ENCODE measurements at places on chromosomes 12 and 14.

- no peak for DNase-seq
Observed at GRCh38 chr12:57098546-57098945, 9.6 kb downstream of the NAB2 start.

GRCh38 chr14:30395065-30395464 lies 163.9 kb upstream of the G2E3 start:
- DNase-seq, result no peak

- DNase-seq, result peak; percentile 42
Observed at GRCh38 chr12:121858662-121859572, at the start of gene HPD. HPD (minus strand) TSS chr12:121858859; CDS start chr12:121858823, 36 bp downstream.

DNA sequence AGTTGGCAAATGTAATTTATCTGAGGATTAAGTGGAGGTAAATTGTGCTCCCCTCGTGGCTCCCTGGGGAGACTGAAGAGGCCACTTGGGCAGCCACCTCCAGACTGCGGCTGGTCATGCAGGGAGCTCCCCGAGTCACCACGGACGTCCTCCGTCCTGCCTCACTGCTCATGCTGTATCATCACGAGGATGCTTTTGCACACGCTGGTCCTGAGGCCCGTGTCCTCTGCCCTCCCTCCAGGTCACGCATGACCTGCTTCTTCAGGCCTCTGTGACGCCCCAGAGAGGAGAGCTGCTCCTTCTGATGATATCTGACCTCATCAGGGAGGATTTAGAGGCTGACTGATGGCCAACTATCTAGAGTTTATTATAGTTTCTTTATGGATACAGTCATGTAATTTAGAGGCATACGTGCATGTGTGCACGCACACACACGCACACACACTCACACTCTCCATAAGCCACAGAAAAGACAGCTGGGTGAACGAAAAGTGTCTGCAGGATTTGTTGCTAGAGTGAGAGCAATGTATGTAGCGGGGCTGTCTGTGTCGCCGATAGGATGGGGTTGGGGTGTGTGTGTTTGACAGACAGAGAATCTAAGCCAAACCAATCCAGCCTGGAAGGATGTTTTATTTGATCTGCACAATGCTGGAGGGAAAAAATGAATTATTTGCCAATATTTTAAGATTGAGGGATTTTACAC lies 160.0 kb downstream of the ADGRD1 start:
- no peak for DNase-seq

DNA sequence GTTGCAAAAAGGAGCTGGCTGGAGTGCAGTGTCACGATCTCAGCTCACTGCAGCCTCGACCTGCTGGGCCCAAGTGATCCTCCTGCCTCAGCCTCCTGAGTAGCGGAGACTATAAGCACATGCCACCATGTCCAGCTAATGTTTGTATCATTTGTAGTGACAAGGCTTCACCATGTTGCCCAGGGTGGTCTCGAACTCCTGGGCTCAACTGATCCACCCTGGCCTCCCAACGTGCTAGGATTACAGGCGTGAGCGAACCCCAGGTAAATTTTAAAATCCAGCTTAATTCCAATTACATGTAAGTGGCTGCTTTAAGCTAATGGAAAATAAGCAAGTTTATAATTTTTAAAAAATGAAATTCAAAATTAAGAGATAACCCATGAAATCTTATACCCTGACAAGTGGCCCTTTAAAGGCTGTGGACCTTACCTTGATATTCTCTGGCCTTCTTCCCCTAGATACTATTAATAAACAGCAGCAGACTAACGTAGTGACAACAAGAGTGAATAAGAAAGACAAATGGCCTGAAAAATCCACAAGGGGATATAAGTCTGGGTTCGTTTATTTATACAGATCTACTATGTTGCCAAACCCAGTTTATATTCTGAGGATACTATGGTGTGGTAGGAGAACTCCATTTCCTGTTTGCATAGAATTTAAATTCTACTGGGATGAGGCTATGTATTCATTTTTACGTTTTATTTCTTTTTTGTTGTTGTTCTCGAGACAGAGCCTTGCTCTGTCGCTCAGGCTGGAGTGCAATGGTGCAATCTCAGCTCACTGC lies 25.6 kb upstream of the SLC2A3 start:
- DNase-seq, result no peak
